GM23248 (cell line): ENCODE measurements at places on chromosomes 1 and 21. TPM values are rescaled to one million over a fixed set of nuclear protein-coding genes. Genes with fewer than 3 reads are reported as not detected.

- peak; percentile 40 for DNase-seq
- no peaks in the 10 kb centered on the region for H3K27me3 ChIP-seq
- H3K36me3 ChIP-seq: no peaks in the 10 kb centered on the region
- peaks cover 21% of the 10 kb centered on the region for H3K4me1 ChIP-seq
Measured at GRCh38 chr1:19764848-19765247, 34.9 kb downstream of the TMCO4 start.

DNA sequence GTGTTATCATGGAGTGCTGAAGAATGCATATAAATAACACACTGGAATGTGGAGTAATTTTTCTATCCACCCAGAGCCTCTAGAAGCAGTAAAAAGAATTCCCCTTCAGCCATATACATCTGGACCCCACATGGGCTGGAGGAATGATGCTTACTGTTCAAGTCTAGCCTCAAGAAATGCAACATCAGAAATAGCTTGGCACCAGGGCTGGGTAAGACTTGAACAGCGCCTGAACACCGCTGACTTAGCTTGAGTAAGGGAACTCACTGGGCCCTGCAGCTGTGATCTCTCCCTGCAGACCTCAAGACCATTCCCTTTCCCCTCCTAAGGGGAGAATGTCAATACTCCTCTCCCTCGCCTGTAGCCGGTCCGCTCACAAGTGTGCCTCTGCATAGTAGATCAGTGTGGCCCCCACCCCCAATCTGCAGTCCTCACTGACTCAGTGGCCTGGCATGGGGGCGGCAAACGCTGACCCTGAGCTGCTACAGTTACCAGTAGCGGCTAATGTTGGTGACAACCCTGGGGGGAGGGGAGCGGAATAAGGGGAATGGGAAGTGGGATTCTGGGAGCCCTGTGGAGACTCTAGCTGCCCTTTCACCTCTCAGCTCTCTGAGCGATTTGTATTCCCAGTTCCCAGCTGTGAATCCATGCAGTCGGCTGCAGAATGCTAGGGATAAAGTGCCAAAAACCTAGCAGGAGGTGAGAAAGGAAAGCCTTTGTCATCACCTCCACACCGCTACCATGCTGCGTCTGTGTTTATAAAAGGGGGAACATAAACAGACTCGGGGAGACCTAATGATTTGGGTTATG is 483.9 kb downstream of the DISC1 start:
- H3K36me3 ChIP-seq: no peaks in the 10 kb centered on the region
- H3K4me1 ChIP-seq: no peaks in the 10 kb centered on the region
- H3K4me3 ChIP-seq: no peak overlapping the region
- H3K27ac ChIP-seq: no peak overlapping the region
- peak; percentile 20 for DNase-seq

GRCh38 chr1:44237721-44238457 is 24.6 kb downstream of the DMAP1 start:
- no peak overlapping the region for H3K27ac ChIP-seq
- no peaks in the 10 kb centered on the region for H3K36me3 ChIP-seq
- DNase-seq: peak; percentile 23
- peaks cover 12% of the 10 kb centered on the region for H3K4me1 ChIP-seq

DNA sequence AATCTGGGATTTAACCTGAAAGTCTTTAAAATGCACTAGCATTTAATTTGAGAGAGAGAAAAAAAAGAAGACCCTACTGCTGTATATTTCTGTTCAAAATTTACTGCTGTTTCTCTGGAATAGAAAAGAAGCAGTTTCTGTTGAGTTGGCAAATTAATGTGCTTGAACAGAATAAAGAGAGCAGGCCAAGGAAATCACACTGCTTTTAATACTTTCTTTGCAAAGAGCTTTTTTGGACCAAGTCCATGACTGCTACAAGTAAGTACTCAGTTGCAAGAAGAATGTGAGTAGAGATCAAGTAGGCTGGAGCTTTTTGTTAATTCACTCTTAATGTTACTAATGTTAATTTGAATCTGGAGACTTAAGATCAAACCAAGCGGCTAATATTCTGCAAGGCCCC is 336.2 kb upstream of the SGIP1 start:
- no peaks in the 10 kb centered on the region for H3K27me3 ChIP-seq
- H3K27ac ChIP-seq: no peak overlapping the region
- no peak for DNase-seq
- no peaks in the 10 kb centered on the region for H3K4me1 ChIP-seq
- H3K36me3 ChIP-seq: no peaks in the 10 kb centered on the region
- no peak overlapping the region for H3K4me3 ChIP-seq

DNA sequence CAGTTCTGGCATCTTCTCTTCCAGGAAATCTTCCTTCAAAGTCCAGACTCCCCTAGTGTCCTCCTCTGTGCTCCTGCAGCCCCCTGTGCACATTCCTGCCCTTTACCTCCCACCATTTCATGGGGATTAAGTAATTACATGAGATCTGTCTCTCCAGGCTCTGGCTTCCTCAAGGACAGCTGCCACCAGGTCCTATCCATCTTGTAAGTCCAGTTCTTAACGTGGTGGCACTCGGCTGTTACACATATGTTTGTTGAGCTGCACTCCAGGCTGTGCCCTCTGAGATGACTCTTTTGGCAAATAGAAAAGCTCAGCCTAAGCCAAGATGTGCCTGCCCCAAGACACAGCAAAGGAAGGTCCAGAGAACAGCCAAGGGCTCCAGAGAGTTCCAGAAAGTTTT is 57.4 kb upstream of the CAMK1G start:
- no peak overlapping the region for H3K4me3 ChIP-seq
- no peaks in the 10 kb centered on the region for H3K4me1 ChIP-seq
- no peaks in the 10 kb centered on the region for H3K36me3 ChIP-seq
- no peak for DNase-seq

DNA sequence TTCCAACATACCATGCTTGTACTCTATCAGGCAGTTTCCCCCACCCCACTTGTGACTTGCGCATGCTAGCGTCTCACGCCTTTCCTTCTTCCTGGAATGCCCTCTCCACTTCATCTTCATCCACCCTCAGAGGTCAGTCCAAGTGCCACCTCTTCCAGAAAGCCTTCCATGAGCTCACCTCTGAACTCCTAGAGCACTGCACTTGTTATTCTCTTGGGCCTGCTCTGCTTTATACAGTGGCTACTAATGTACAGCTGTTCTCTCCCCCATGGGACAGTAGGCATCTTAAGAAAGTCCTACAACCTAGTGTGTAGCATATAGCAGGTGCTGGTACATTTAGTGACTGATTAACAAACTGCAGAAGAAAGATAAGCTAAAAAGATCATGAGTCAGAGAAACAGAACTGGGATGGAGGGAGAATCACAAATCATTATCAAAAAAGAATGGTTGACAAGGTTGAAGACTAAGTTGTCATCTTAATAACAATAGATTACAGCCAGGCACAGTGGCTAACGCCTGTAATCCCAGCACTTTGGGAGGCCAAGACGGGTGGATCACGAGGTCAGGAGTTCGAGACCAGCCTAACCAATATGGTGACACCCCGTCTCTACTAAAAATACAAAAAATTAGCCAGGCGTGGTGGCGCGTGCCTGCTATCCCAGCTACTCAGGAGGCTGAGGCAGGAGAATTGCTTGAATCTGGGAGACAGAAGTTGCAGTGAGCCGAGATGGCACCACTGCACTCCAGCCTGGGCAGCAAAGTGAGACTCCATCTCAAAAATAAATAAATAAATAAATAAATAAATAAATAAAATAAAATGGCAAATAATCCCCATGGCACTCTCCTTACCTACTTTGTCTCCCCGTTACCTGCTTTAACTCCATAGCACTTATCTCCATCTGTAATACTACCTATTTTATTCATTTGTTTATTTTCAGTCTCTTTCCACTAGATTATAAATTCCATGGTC is 16.3 kb upstream of the TSPAN1 start:
- H3K36me3 ChIP-seq: no peaks in the 10 kb centered on the region
- H3K27me3 ChIP-seq: peaks cover 3% of the 10 kb centered on the region; the same call in 1 of the 2 replicates
- no peak for DNase-seq
- no peak overlapping the region for H3K27ac ChIP-seq
- H3K4me3 ChIP-seq: no peak overlapping the region

DNA sequence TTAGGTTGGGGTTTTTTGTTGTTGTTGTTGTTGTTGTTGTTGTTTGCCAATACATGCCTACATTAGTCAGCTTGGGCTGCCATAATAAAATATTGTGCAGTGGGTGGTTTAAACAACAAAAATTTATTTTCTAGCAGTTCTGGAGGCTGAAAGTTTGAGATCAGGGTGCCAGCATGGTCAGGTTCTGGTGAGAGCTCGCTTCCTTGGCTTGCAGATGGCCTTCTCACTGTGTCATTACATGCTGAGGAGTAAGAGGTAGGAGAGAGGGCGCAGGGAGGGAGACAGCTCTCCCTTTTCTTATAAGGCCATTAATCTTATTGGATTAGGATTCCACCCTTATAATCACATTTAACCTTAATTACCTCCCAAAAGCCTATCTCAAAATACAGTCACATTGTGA is 52.7 kb downstream of the DIRAS3 start:
- no peak overlapping the region for H3K27ac ChIP-seq
- no peak overlapping the region for H3K4me3 ChIP-seq
- H3K36me3 ChIP-seq: no peaks in the 10 kb centered on the region
- no peaks in the 10 kb centered on the region for H3K4me1 ChIP-seq
- no peak for DNase-seq
- no peaks in the 10 kb centered on the region for H3K27me3 ChIP-seq

GRCh38 chr1:235093013-235093695 is 35.5 kb downstream of the TOMM20 start:
- H3K4me1 ChIP-seq: peaks cover 8% of the 10 kb centered on the region
- no peaks in the 10 kb centered on the region for H3K36me3 ChIP-seq
- peak; percentile 78 for DNase-seq
- H3K27me3 ChIP-seq: no peaks in the 10 kb centered on the region

GRCh38 chr1:189205863-189206262 is 1271.8 kb downstream of the BRINP3 start:
- no peaks in the 10 kb centered on the region for H3K27me3 ChIP-seq
- H3K4me1 ChIP-seq: no peaks in the 10 kb centered on the region
- no peak overlapping the region for H3K27ac ChIP-seq
- no peak for DNase-seq
- no peak overlapping the region for H3K4me3 ChIP-seq

DNA sequence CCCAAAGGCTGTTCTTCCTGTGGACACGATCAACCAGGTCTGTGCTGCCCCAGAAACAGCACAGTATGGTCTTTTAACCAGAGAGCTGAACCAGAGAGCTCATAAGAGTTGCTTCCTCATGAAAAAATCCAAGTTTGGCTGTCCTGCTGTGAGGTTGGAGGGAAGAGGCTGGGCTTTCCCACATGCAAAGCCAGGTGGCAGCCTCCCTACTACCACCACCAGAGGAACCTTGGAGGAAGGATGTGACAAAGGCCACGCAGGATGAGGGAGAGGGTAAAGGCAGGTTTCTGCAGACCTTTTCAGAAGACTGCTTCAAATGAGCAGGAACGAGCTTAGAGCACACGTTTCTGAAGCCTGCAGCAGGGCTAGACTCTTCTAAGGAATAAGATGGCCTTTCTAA is 27.1 kb downstream of the FAM78B start:
- H3K4me1 ChIP-seq: no peaks in the 10 kb centered on the region
- H3K27ac ChIP-seq: no peak overlapping the region
- DNase-seq: no peak
- H3K4me3 ChIP-seq: no peak overlapping the region

DNA sequence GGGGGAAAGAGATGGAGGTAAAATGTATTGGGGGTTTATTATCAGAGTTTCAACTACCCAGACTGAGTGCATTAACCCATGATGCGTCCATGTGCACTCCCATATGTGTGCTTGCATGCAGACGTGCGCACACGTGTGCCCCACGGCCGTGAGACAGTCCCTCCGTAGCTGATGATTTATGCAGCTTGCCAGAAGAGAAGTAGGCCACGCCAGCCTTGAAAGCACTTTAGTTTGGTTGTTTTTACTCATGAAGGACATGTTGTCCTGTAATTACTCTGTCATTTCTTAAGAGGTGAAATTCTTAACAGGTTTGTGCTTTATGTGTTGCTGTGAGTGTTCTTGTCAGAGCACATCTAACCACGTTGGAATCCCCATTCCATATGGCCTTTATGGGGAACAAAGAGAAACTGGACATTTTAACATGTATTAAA is 467.8 kb downstream of the LMO4 start:
- no peak for DNase-seq
- no peak overlapping the region for H3K4me3 ChIP-seq
- H3K27me3 ChIP-seq: no peaks in the 10 kb centered on the region
- H3K36me3 ChIP-seq: no peaks in the 10 kb centered on the region
- H3K27ac ChIP-seq: no peak overlapping the region
- peaks cover 11% of the 10 kb centered on the region for H3K4me1 ChIP-seq

DNA sequence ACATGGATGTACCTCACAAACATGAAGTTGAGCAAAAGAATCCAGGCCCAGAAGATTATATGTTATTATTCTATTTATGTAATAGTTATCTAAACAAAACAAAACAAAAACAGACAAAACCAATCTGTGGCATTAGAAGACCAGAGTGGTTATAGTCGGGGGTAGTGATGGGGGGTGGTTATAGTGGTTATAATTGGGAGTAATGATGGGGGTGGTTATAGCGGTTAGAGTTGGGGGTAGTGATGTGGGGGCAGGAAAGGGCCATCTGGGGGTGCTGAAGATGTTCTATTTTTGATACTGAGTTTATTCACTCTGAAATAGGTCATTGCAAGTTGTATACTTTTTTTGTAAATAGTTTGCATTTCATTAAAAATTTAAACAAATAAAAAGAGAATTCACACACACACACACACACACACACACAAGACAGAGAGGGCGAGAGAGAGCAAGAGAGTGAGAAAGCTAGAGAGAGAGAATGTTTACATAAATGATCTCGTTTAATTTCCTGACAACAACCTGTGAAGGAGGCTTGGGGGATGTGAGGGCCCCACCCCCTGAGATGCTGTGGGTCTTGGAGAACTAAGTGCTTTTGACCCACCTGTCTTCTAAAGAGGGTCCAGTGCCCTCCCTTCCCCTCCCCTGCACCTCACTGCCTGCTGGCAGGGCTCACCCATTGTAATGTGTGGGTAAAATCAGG is 37.4 kb downstream of the RHOU start:
- peaks cover 14% of the 10 kb centered on the region; the same call in 1 of the 2 replicates for H3K27me3 ChIP-seq
- no peak overlapping the region for H3K27ac ChIP-seq
- H3K4me3 ChIP-seq: no peak overlapping the region

DNA sequence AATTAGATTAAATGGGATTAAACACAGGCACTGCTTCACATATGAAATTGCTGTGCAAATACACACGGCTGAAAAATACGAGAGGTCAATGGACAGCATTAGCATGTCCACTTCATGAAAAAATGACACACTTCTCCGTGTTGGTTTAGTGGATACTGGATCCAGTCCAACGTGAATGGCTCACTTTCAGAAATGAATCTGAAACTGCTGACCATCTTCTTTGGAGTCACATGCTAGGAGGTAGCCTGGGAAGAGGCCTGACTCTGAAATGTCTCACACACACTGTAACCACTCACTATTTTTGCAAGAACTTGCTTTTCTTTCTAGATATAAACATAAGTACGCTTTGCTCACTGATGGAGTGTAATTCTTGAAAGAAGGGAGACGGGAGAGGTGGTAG is 127.3 kb downstream of the HLCS start:
- H3K4me3 ChIP-seq: no peak overlapping the region
- DNase-seq: peak; percentile 64
- H3K27ac ChIP-seq: no peak overlapping the region

DNA sequence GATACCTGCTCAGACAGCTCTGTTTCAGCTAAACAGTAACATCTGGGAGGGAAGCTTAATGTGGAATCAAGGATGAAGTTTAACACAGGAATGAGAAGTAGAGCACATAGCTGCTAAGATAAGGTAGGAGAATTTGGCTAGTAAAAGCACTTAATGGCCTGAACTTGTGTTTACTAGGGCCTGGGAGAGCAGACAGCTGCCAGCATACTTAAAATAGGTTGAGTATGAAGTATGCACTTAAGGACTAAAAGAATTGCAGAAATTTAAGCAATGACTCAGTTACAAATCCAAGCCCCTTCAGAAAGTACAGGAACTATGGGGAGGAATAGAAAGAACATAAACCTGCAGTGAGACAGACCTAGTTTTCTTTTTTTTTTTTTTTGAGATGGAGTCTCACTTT is 53.0 kb downstream of the BACH1 start:
- peak; percentile 66 for DNase-seq
- no peaks in the 10 kb centered on the region for H3K27me3 ChIP-seq
- no peak overlapping the region for H3K4me3 ChIP-seq
- 0 out of 2 replicates have a peak, but pooled peaks cover 8% of the 10 kb centered on the region for H3K36me3 ChIP-seq

IKBKE gene
- 12.5 and 17.7 TPM in 2 replicates for total RNA-seq
